ENCODE measurements at places on chromosomes 4 and X.

DNA sequence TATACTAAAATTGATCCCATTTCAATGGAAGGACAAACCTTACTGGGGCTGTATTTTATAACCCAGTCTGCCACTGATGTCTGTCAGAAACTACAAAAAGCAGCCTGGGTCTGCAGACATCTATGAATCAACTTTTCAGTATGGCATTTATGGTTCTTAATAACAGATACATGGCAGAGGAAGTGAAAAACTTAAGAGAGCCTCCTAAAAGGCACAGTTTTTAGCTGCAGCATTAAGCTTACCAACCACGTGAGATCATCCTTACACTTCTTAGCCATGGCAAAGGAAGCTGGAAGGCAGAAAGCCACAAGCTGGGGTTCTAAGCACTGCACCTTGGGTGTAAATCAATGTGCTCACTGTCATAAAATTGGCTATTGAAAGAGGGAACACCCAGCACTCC lies 16.6 kb upstream of the UGT2B17 start:
- no peak for DNase-seq

DNA sequence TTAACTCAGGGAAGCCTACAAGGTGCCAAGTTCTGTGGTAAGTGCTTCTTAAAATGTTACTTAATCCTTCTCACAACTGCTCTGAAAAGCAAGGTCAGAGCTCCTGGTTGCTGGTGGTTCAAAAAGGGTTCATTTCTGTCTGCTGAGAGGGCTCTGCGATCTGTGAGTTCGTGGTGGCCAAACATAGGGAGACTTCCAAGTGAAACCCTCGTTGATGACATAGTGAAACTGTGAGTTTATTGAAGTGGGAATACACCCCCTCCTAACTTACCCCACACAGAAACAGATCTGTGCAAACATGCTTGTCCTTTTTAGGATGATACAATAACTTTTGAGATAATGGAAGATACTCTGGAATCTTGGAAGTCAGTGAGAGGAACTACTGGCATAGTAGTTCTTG lies 164.8 kb upstream of the PGRMC2 start:
- no peak for DNase-seq

DNA sequence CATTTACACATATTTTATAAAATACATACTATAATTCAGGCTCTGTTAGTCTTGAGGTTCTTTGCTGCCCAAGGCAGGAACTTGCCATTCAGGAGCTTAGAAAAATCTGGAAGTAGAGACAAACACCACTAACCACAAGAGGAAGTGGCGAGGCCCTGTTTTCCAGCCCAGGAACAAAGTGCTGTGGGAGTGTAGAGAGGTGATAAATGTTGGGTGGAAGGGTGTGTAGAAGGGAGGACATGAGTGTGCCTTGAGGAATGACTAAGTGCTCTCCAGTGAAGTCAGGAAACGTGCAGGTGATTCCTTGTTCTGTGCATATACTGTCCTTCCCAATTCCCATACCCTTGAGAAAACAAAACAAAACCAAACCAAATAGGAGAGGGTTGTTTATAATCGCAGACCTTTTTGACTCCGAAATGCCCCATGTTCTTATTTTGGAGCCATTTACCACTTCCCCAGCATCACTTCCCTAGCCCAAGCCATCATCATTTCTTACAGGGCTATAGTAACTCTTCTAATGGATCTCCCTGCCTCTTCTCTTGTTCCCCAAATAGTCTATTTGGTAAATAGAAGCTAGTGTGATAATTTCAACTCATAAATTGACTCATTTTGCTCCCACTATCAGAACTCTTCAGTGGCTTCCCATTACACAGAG lies 83.2 kb downstream of the GPAT3 start:
- no peak for DNase-seq

GRCh38 chrX:13263560-13264251 lies 56.1 kb downstream of the ATXN3L start:
- DNase-seq = no peak

GRCh38 chr4:182853731-182854330 lies 63.4 kb downstream of the DCTD start:
- no peak for DNase-seq
